ENCODE measurements at places on chromosomes 16 and 17.

DNA sequence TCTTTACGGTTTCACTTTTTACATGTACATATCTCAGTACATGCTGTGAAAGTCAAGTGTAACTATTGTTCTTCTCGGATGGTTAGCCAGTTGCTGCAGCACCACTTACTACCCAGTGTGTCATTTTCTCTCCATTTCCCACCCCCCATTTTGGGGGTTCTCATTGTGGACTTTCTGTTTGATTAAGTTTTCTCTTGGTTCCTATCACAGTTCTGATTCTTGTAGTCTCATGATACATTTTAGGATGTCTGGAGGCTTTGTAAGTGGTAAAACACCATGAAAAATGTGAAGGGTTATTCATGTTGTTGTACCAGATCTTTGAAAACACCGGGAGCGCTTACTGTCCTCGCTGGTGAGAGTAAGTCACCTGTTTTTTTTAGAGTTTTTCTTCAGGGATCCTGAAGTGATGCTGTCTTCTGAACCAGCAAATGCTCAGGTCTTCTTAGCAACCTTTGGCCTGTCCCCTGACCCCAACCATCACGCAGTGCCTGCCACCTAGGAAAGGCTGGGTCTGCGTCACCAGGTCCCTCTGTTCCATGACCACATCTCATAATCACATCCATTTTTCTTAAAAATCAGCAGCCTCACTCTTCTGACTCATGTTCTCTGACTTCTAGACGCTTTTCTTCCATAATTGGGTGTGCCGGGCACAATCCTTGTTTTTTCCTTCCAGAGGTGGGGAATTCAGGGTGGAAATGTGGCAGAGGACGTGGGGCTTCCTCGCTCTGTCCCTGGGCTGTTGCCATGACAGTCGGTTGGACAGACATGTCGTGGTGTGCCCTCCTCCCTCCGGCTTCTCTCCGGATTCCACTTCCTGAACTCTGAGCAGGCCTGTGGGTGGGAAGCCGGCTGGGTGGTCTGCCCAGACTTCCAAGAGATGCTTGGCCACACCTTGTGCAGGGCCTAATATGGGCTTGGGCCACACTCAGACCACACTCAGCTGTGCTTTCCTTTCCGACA is 102.6 kb downstream of the NTN1 start:
- H3K27ac ChIP-seq, result no peak overlapping the region
- no peaks in the 10 kb centered on the region for H3K4me1 ChIP-seq
- no peaks in the 10 kb centered on the region for H3K27me3 ChIP-seq
- H3K4me3 ChIP-seq, result no peak overlapping the region
- no peaks in the 10 kb centered on the region for H3K36me3 ChIP-seq

- H3K27me3 ChIP-seq, result no peaks in the 10 kb centered on the region
- DNase-seq, result no peak
- H3K27ac ChIP-seq, result no peak overlapping the region
Measured at GRCh38 chr17:50165466-50165865, 339 bp upstream of the SGCA start.

GRCh38 chr17:34246881-34247280 is 8.2 kb upstream of the CCL2 start:
- H3K27me3 ChIP-seq, result no peaks in the 10 kb centered on the region
- H3K27ac ChIP-seq, result no peak overlapping the region
- peaks cover 40% of the 10 kb centered on the region for H3K4me1 ChIP-seq
- no peaks in the 10 kb centered on the region for H3K36me3 ChIP-seq
- DNase-seq, result no peak
- no peak overlapping the region for H3K4me3 ChIP-seq

DNA sequence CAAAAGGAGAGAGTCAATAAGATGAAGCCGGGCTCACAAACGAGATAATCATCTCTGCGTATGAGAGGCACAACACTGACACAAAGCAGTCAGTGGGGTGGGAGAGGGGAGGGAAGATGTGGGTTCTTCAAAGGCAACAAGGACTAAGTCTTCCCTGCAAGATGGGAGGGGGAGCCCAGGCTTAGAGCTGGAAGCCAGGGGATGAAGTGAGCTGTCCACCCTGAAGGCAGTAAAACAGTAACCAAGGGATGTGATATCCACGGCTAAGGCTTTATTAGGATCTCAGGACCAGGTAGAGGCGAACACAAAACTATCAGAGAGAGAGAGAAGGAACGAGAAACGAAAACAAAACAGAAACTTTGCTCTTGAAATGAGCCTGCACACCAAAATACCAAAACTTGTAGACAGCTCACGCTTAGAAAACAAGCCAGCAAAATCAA is 115.9 kb downstream of the DYNLRB2 start:
- H3K27ac ChIP-seq, result no peak overlapping the region
- no peak overlapping the region for H3K4me3 ChIP-seq
- no peaks in the 10 kb centered on the region for H3K27me3 ChIP-seq
